NCI-H774 (cell line): ENCODE measurements at places on chromosomes 2 and 18.
A peak's percentile ranks its signal among the peaks of the same experiment; 100 is the strongest.

DNA sequence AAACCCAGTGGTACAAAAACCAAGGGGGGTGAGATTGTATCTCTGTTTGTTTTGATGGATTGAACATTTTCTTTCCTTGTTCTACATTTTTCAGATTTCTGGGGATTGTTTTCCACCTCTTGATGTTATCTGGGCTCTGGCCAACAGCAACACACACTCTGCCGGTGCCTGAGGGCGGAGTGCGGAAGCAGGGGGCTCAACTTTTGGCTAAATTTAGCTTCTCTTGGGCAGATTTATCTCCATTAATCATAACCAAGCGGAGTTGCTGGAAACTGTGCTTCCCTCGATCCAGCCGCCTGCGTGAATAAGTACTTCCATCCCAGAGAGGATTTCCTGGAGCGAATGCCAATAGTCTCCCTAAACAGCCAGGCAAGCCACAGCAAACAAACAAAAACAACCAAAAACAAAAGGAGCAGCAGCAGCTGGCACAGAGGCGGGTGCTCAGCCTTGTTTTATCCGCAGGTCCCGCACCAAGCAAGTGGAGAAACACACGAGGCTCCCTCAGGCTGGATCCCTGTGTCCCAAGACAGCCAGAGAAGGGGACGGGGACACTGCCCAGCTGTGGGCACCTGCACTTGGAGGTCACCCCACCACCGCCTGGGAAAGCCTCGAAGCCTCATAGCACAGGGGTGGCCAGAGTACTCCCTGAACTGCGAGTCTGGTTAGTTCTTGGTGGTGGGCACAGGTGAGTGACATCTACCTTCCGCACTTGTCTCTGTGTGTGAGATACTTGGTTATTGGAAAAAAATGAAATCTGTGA is 143.4 kb downstream of the NDUFA10 start:
- DNase-seq: no peak

GRCh38 chr2:64401529-64401880 is 52.5 kb upstream of the LGALSL start:
- peak; percentile 33 for DNase-seq

GRCh38 chr2:11676640-11677039 is 6.6 kb upstream of the NTSR2 start:
- no peak for DNase-seq

- peak; percentile 81 for DNase-seq
Measured at GRCh38 chr2:44244135-44244871, 31.0 kb upstream of the SLC3A1 start.

DNA sequence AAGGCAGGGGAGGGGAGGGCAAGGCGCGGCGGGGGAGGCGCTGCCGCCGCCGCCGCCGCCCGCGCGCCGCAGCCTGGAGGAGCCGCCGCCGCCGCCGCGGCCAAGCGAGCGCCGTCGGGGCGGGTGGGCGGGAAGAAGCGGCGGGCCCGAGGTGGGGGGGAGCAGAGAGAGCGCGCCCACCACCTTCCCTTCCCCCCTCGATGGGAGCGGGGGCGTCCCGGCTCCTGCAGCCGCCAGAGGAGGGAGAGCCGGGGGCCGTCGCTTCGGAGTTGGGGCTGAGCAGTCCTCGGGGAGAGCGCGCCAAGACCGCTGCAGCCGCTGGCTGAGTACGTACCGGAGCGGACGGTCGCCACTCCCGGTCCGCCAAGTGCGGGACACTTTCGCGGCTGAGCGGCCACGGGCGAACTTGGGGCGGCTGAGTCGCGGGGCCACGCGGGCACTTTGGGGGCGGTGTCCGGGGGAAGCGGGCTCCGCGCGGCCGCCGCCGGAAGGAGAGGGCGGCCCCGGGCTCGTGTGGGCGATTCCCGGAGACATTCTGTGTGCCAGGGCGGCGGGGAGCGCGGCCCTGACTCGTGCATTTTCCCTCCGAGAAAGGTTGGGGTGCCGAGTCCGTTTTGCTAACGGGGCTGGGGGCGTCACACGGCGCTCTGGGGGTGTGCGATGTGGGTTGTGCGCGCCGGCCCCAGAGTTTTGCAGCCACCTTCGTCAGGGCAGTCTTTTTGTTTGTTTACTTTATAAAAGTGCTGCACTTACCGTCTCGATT is at the start of gene NAB1:
NAB1 (plus strand) TSS at position 49 of the 763 bp plus-strand sequence. CDS start 10,094 bp downstream, outside the sequence.
- peak; percentile 60 for DNase-seq

- DNase-seq: no peak
Measured at GRCh38 chr2:9440058-9440727, 16.7 kb downstream of the CPSF3 start.

- DNase-seq: no peak
Measured at GRCh38 chr2:238775591-238775990, 72.3 kb upstream of the TWIST2 start.

DNA sequence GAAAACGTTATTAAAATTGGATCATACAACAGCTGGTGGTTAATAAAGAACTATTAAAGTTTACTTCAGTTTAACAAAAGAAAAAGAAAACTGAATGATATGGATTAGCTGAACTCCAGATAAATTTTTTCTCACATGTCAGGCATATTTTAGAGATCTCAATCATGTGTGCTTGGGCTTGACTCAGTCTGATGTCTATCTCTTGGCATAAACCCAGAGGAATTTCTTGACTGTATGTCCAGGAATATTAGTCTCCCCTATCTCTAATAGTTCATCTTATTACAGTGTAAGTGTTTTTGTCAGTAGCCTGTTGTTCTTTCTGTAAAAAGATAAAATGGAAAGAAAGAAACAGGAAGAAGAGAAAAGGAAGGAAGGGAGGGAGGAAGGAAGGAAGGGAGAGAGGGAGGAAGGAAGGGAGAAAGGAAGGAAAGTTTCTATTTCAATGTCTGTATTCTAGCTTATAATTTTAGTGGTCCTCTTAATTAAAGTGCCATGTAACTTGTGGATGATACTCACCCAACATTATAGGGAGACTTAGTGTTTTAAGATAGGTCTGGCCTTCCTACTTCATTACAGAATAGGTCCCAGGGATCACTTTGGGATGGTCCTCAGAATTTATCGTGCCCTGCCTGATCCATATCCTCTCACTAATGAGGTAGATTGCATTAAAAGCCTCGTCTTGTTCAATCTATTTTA is 99.7 kb upstream of the UGP2 start:
- no peak for DNase-seq

DNA sequence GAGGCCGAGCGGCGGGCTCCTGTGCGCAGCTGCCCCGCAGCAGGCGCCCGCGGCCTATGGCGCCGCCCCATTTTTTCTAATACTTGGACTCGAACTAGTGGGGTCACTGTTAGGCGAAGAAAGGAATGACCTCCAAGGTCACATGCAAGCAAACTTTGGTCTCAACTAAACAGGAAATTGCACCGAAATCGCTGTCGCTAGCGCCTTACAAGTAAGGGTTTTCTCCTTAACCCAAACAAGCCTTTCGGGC is 339 bp downstream of the ACAA2 start:
- no peak for DNase-seq

GRCh38 chr2:10934979-10935350 is 23.2 kb downstream of the KCNF1 start:
- peak; percentile 31 for DNase-seq

- DNase-seq: no peak
Measured at GRCh38 chr2:17043173-17043572, 377.5 kb upstream of the CYRIA start.

- no peak for DNase-seq
Measured at GRCh38 chr2:79294994-79295393, 135.4 kb upstream of the REG3A start.
